ENCODE measurements at places on chromosomes 13 and 19. TPM values are rescaled to one million over a fixed set of nuclear protein-coding genes. Genes with fewer than 3 reads are reported as not detected.

The ZNF555 gene
- total RNA-seq = 5.3 TPM

The PSG1 gene
- total RNA-seq = not detected

The CFAP97D2 gene
- total RNA-seq = not detected

The NPAS1 gene
- total RNA-seq = not detected

The LRRC63 gene
- not detected for total RNA-seq

The RNF113B gene
- total RNA-seq = not detected

The POU2F2 gene
- 0.56 TPM for total RNA-seq

The CYP2F1 gene
- total RNA-seq = not detected

The GARRE1 gene
- 50.6 TPM for total RNA-seq

The SIGLEC12 gene
- not detected for total RNA-seq

The CCL25 gene
- total RNA-seq = not detected

The ZNF571 gene
- 2.3 TPM for total RNA-seq

The OR4F17 gene
- not detected for total RNA-seq

The PSG4 gene
- total RNA-seq = not detected

The CPB2 gene
- not detected for total RNA-seq

The MISP3 gene
- total RNA-seq = 2.8 TPM

The NRTN gene
- total RNA-seq = not detected

The P2RY11 gene
- 18.7 TPM for total RNA-seq

The ZNF304 gene
- total RNA-seq = 11.0 TPM

The APOE gene
- total RNA-seq = 253 TPM

The RYR1 gene
- 3.6 TPM for total RNA-seq

The ZNF878 gene
- 0.19 TPM for total RNA-seq

The ANO8 gene
- total RNA-seq = 6.1 TPM

The SERTM1 gene
- total RNA-seq = not detected

The ZNF606 gene
- 9.0 TPM for total RNA-seq

The GCDH gene
- total RNA-seq = 36.1 TPM

The TINCR gene
- total RNA-seq = 1.8 TPM

The FCER2 gene
- 0.94 TPM for total RNA-seq

The PLEKHF1 gene
- total RNA-seq = 17.4 TPM

The CRX gene
- not detected for total RNA-seq

The ADPRHL1 gene
- total RNA-seq = 1.5 TPM

The ZNF99 gene
- 0.09 TPM for total RNA-seq

The NTF4 gene
- total RNA-seq = not detected

The ZNF813 gene
- total RNA-seq = 2.5 TPM

The ATXN8OS gene
- total RNA-seq = not detected

The CEP89 gene
- total RNA-seq = 10.4 TPM

The KCNN4 gene
- total RNA-seq = 0.74 TPM

The CDC42EP5 gene
- total RNA-seq = 14.4 TPM

The RUVBL2 gene
- total RNA-seq = 70.9 TPM

The HSH2D gene
- 1.8 TPM for total RNA-seq

The ZNF729 gene
- not detected for total RNA-seq

The BCAM gene
- 45.1 TPM for total RNA-seq

The LSM14A gene
- 128 TPM for total RNA-seq

Data from omental fat pad (tissue), 4 donors.